Naive B cell (primary cell): ENCODE measurements at places on chromosomes 16 and 17.
A peak's percentile ranks its signal among the peaks of the same experiment; 100 is the strongest.

DNA sequence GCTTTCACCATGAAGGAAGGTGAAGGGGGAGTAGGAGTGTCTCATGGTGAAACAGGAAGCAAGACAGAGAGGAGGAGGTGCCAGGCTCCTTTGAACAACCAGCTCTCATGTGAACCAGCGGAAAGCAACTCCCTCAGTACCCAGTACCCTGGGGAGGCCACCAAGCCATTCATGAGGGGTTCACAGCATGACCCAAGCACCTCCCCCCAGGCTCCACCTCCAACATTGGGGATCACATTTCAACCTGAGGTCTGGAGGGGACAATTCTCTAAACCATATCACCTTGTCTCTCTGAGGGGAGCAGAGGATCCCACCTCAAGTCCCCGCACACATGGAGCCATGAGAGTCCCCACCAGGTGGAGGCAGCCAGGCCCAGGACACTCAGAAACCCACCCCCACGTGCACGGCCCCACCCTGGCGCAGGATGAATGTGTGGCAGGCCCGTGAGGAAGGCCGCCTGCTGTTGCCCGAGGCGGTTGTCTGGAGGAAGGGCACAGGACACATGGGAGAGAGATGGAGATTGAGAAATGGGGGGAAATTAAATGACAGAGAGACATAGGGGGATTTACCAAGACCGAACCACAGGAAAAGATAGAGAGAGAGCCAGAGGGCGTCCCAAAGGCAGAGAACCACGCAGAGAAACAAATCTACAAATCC lies 85.9 kb downstream of the TMEM132E start:
- DNase-seq = no peak

DNA sequence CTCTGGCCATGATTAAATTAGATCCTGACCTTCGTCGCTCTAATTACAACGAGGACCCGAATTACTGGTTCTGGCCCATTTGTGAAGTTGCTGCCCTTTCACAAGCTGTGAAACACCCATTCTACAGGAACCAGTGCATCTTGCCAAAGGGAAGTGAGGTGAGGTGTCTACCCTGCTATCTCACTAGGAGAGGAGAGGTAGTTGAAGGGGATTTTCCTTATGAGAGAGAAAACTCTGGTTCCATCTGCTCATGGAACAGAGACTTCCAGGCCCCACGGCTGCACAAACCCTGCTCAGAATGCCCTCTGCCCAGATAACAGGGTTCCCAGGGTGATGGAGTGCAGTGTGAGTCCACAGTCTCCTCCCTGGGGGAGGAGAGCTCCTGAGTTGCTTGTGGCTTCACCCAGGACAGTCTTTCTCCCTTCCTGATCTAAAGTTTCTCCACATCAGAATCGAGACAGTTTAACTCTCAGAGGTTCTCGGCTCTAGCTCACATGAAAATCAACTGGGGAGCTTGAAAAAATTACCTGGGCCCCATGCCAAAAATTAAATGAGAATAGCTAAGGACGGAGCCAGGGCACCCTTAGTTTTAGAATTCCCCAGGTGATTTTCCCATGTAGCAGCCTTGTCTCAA lies 7.8 kb upstream of the SSTR2 start:
- DNase-seq = no peak

DNA sequence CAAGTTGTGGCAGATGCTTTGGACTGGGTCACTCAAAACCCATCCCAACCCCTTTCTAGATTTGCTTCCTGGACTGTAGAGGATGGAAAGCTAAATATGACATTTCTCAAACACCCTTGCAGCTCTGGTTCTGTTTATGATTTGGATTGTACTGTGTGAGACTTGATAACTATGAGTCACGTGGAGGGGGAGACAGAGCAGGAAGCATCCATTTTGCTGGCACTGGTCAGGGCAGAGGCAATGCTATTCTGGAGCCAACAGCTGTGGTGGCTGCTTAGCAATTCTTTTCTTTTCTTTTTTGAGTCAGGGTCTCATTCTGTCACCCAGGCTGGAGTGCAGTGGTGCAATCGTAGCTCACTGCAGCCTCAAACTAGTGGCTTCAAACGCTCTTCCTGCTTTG lies 13.6 kb upstream of the TERF2 start:
- no peak for DNase-seq

DNA sequence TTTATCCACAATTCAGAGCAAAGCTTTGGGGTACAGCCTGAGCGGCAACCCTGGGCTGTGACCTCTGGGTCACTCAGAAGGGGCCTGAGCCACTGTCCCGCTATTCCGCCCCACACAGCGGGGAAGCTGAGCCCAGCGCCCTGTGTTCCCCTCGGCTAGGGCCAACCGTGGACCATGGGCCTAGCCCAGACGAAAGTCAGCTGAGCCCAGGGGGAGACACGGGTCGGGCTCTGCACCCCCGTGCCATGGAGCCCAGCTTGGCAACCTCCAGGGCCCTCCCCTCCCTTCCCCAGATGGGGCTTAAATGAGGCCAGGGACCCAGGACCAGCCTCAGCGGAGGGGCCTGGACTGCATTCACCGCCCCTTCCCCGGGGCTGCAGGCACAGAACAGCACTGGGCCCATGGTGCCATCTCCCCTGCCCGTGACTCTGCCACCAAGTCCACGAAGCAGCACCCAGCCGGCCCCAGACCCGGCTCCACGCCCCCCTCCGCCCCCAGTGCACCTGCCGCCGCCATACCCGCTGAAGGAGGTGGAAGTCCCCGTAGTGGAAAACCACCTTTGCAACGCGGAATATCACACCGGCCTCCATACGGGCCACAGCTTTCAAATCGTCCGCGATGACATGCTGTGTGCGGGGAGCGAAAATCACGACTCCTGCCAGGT lies 1.8 kb downstream of the TPSD1 start:
- DNase-seq = no peak

DNA sequence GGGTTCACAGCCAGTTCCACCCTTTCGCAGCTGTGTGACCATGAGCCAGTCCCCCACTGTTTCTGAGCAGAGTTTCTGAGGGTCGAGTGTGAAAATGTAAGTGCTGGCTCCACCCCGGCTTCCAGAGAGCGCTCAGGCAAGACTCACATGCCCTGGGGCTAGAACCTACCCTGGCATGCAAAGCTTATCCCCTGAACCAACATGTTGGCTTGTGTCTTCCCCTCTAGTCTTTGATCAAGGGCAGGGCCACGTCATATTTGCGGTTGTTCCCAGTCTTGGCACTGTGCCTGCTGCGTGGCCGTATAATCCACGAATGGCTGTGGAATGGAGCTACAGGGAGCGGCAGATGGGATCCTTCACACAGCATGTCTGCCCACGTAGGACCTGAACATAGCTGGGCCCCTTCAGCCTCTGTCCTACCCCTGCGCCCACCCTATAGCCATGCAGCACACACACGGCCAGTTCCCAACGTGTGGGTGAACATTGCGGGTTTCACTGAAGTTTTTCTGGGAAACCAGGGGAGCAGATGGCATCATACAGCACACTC lies 84.8 kb downstream of the MRM1 start:
- DNase-seq = no peak

- DNase-seq = no peak
Observed at GRCh38 chr17:50081757-50082156, 13.4 kb upstream of the PDK2 start.

GRCh38 chr16:18003033-18003432 lies 333.5 kb downstream of the NPIPA8 start:
- no peak for DNase-seq

- DNase-seq = peak; percentile 82
Observed at GRCh38 chr17:29613352-29613837, 9.3 kb downstream of the CORO6 start.

- DNase-seq = no peak
Observed at GRCh38 chr17:66508896-66509844, 206.8 kb downstream of the PRKCA start.

DNA sequence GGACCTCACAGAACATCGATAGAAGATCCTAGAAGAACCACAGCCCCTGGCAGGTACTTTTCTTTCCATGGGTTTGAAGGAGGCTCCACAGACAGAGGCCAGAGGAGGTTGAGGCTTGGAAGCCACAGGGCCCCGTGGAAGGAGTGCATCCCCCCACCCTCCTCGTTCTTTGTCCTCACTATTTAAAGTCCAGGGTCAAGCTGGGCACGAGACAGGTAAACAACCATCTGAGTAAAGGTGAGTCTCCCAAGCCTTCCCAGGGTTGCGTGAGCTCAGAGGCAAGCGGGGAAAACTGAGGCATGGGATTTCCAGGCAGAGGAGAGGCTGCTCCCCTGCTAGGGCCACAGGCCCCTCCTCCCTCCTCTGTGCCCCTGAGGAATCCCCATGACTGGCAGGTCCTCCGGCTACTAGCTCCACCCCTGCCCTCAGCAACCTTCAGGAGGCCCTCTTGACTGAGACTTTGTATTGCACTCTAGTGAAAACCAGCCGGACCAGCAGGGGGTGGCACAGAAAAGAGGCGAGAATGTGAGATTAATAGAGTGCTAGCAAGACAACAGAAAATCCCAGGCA lies 927 bp upstream of the SULT1A2 start:
- no peak for DNase-seq
